B cell (primary cell): ENCODE measurements at places on chromosomes 12 and 14.

GRCh38 chr14:100155049-100155621, 4.3 kb downstream of the DEGS2 start:
- no peak for DNase-seq

GRCh38 chr14:86774916-86775315, 1218.1 kb downstream of the GALC start:
- no peak for DNase-seq

GRCh38 chr14:42299692-42300091, 693.0 kb downstream of the LRFN5 start:
- DNase-seq = peak; percentile 36

- DNase-seq = peak; percentile 40
These were observed 4.7 kb upstream of the CCER1 start for GRCh38 chr12:90959538-90960139.

GRCh38 chr12:25935355-25936144, 22.9 kb upstream of the RASSF8 start:
- DNase-seq = no peak

- DNase-seq = no peak
These were observed 2.1 kb downstream of the TINF2 start for GRCh38 chr14:24240110-24240918.

- peak; percentile 67 for DNase-seq
These were observed 25.5 kb upstream of the DTX1 start for GRCh38 chr12:113030875-113031525.

DNA sequence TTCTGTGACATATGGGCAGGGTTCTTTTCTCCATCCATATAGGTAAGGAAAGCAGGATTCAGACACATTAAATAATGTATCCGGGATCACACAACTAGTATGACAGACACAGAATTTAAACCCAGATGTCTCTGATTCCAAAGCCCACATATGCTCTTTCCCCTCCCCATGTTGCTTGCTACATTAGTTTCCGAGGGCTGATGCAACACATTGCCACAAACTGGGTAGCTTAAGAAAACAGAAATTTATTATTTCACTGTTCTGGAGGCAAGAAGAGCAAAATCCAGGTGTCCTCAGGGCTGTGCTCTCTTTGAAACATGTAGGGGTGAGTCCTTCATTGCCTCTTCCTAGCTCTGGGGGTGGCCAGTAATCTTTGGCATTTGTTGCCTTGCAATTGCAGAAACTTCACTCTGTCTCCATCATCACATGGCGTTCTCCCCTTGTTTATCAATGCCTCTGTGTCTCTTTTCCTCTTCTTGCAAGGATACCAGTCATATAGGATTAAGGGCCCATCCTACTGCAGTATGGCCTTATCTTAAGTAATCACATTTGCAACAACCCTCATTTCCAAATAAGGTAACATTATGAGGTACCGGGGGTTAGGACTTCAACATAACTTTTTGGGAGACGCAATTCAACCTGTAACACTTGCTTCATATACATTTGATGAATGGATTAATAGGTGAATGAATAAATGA, 83.0 kb upstream of the CCND2 start:
- no peak for DNase-seq

GRCh38 chr14:75399843-75400775, 27.7 kb upstream of the JDP2 start:
- DNase-seq = no peak

- no peak for DNase-seq
These were observed 39.7 kb upstream of the FOS start for GRCh38 chr14:75238756-75239455.

- DNase-seq = no peak
These were observed 107.6 kb downstream of the NAV3 start for GRCh38 chr12:77938301-77938700.

DNA sequence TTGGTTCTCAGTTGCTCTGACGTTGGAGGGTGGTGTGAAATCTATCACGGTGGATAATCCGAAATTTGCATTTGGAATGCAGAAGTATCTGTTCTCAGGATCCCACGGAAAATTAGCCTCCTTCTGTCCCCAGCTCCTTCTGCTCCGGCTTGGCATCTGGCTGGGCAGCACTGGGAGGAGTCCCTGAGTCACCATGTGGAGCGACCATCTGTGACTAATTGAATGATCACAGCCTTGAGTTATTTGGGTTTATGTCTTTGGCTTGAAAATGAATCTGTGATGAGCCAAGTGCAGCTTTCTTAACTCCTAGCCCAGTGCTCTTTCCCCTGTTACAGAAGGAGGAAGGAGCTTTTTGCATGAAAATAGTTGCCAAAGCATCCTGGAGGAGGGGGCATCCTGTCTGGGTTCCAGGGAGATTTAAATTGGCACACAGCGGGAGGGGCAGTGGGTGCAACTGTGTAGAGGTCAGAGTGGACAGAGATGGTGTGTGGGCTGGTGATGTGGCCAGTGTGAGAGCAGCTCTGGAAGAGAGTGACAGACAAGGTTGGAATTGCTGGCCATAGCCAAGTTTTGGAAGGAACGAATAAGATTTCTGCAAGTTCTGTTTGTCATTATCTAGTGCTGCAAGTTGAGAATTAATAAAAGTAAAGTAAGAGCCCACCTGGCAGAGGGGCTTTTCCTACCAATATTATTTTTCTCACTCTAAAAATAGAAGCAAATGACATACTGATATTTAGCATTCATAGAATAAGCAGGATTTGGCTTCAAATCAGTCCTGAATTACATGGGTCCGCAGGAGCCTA, 74.4 kb downstream of the SLC24A4 start:
- DNase-seq = no peak

- no peak for DNase-seq
These were observed 228.1 kb downstream of the CHST11 start for GRCh38 chr12:104684884-104685283.

DNA sequence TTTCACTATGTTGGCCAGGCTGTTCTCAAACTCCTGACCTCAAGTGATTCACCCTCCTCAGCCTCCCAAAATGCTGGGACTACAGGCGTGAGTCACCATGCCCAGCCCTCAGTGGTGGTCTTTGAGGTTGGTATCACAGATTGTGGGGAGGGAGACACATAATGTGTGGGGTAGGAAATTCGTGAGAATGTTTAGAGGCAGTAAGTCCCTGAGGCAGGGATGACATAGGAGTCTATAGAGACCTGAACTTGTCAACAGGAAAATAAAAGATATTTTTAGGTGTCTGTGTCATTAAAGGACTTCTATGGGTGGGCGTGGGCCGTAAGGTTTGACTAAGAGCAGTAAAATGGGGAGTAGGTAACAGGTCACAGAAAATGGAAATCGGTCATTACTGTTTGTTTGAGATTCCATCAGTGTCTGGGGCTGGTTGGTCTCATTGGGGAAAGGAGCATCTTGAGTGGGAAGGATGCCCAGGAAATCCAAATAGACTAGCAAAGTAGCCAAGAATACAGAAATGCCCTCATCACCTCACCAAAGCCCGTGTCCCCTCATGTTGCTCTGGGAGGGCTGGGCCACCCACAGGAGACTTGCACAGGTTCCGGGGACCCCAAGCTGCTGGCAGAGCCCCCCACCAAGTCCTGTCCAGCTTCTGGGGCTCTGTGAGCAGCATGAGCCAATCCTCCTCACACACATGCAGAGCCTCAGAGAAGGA, 63.6 kb upstream of the BCL2L14 start:
- DNase-seq = no peak

GRCh38 chr14:53461858-53462257, 308.7 kb upstream of the DDHD1 start:
- DNase-seq = no peak

- no peak for DNase-seq
These were observed 3.7 kb upstream of the MAPKAPK5 start for GRCh38 chr12:111838353-111838752.

GRCh38 chr12:106431839-106432411, 74.4 kb downstream of the POLR3B start:
- DNase-seq = no peak

GRCh38 chr14:74425525-74426201, 347 bp downstream of the SYNDIG1L start:
- DNase-seq = peak; percentile 70

DNA sequence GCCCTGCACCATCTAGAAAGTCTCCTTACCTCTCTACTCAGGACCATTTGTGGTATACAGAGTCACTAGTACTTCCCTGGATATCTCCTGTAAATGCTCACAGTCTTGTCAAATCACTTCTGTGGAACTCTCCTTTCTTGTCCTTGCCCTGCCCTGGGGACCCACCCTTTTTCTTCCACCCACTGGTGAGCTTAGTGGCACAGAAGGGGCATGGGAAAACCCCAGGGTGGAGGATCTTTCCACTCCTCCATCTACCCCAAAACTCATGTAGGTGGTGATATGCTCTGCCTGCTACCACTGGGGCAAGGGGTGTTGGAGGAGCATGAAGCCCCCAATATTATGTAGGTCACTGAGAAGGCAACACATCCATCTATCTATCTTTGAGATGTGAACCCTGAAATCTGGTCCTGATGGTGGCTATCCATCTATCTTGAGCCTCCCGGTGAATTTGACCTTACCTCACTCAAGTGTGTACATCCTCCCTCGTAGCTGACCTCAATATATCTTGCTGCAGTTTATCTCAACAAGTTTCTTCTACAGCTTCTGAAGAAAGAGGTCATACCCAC, 943 bp downstream of the TESPA1 start:
- DNase-seq = no peak

- no peak for DNase-seq
These were observed 320.4 kb downstream of the BCL11B start for GRCh38 chr14:98951521-98952152.

DNA sequence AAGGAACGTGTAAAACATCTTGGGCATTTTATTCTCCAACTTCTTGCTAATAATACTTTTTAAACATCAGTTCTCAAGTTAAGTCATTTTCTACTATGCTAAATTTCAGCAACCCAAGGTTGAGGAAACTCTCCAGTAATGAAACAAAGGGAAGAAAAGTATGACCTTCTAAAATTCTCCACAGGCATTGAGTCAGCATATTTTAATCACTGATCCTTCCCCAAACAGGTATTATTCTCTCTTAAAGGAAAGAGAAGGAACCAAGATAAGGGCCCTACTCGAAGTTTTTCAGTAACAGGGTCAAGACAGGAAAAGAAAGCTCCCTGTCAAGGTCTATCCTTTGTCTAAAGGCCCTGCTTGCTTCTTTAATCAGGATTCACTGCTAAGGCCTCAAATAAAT, 3.0 kb downstream of the KICS2 start:
- DNase-seq = no peak
